ENCODE measurements at places on chromosomes 7 and 10.

DNA sequence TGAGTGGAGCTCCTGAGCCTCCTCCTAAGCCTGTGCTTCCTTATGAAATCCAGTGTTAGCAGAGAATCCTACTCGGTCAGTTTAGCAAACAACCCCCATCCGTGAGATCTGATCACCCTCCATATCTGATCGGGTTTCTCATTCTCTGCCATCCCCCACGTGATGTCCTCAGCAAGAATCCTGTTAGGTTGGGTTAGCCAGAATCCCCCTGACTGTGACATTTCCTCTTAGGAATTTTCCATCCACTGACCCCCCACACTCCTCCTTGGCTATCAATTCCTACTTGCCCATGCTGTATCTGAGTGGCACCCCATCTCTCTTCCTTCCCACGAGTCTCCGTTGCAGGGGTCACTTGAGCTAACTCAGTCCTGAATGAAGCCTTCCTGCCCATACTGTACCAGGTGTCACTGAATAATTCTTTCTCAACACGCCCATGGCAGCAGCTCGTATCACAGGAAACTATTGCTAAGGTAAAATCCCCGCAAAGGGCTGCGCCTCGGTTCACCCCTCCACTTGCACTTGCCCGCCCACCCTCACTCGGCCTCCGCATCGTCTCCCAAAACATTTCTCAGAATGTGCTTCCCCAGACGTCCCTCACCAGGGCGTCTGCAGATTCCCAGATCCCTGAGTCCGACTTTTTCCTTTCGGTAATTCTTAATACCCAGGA is 44.1 kb downstream of the MYOF start:
- DNase-seq = no peak

GRCh38 chr7:55066524-55066923 is 47.7 kb downstream of the EGFR start:
- DNase-seq = no peak

DNA sequence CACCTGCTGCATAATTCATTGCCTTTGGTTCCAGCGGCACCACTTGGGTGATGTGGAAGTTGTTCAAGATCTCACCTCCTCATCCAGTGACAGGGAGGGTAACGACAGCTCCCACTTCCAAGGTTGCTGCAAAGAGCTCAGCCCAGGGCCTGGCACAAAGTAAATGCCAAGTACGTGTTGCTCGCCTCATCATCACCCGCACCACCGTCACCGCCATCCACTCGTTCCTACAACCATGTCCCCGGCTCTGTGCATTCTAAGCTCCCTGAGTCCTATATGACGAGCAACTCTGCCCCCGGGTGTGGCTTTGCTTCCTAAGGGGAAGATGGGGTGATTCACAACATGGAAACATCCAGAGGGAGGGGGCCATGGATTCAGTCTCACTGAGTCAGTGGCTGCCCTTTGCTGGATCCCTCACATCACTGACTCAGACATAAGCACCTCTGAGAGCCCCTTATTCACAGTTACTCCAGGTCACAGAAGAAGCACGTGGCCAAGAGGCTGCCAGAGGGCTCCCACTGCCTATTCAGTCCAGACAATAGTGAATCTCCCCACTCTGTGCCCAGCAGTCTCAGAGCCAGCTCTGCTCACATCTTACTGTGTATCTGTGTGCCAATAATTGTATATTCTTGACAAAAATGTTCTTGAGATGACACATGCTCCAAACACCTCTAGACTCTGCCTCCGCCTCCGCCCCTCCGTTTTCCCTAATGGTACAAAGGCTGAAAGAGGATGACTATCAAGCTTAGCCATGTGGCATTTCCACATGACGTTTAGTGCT is 159.1 kb downstream of the GFRA1 start:
- DNase-seq = no peak

GRCh38 chr10:61844116-61844822 is 57.2 kb upstream of the ARID5B start:
- no peak for DNase-seq

- DNase-seq = no peak
Observed at GRCh38 chr10:123139521-123140163, 3.9 kb downstream of the HMX3 start.

DNA sequence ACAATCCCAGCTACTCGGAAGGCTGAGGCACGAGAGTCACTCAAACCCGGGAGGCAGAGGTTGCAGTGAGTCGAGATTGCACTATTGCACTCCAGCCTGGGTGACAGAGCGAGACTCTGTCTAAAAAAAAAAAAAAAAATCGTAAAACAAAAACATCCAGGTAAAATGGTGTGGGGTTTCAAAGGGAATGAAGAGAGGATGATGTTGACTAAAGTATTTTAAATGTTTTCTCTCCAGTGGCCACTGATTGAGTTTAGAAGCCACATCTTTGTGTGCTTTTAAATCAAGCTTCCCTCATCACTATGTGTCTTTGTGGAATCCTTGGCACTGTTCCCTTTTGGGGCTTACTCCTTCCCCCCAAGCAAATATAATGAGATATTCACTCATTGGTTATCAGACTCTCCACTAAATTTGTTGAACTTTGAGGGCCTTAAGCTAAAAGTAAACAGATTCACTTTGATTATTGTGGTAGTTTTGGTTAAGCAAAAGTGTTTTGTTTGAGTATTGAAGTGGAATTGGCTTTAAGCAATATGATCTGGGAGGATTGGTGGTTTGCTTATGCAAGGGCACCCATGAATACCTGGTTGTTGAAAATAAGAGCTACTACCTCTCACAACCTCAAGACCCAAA is 162.9 kb downstream of the CDK14 start:
- DNase-seq = no peak

- DNase-seq = no peak
Observed at GRCh38 chr7:126685018-126685573, 567.6 kb downstream of the GRM8 start.

- no peak for DNase-seq
Observed at GRCh38 chr7:16265863-16266458, 155.4 kb downstream of the CRPPA start.

DNA sequence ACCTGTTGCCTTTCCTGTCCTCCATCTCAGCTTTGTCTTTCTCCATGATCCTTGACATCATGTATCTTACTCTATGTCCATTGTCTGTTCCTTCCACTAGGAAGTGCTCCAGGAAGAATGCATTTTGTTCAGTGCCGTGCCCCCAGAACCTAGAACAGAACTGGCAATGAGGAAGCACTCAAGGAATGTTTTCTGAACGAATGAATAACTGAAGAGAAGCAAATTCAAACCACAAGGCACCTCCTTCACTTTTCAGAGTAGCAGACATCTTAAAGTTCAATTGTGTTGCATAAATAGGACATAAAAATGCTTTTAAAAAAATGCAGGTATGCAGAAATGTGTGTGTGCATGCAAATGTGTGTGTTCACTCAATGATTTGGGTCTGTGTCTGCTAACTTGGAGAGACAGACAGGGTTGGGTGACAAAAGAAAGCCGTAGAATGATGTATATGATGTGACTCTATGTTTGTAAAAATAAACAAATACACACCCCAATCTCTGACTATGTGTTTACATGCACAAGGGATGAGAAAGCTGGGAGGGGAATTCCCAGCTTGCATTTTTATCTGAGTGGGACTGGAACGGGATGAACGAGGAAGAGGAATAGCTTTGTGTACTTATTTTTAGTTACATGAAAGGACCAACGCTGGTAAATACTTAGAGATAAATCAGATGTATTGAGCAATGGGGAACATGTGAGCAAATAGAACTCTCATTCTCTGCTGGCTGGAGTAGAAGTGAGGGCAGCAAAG is 237.7 kb downstream of the FANK1 start:
- no peak for DNase-seq

DNA sequence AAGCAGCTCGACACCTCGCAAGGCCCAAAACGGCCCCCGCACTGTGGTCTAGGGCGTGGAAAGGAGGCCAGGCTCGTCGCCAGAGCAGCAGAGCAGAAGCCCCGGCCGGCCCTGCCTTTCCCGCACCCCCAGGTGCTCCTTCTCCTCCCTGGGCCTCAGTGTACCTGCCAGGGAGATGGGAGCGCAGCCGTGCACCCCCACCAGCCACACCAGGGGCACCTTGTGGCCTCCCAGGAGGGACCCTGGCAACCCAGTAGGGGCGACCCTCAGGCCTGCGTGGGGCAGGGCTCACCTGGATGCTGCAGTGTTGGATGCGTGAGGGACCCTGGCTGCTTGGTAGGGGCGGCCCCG is 9.5 kb downstream of the PDGFA start:
- no peak for DNase-seq

DNA sequence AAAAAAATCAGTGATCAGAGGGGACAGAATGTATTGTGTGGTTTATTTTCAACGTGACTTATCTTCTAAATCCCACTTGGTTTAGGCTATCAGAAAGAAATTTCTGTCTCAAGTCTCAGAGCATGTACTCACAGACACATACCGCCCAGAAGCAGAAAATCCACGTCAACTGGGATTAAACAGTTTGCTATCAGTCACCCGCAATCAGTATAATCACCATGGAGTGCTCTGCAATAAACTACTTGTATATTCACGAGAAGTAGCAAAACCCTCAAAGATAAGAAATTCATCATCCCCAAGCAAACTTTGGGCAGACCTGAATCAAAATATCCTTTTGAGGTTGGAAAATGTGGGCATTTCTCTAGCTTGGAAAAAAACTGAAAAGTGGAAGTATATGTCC is 259.1 kb downstream of the FGFR2 start:
- DNase-seq = no peak

- no peak for DNase-seq
Observed at GRCh38 chr7:42253316-42253715, 16.3 kb upstream of the GLI3 start.

GRCh38 chr10:130957423-130957822 is 354.1 kb downstream of the TCERG1L start:
- no peak for DNase-seq

- no peak for DNase-seq
Observed at GRCh38 chr7:92875173-92875572, 38.8 kb upstream of the CDK6 start.

GRCh38 chr10:86300399-86300925 is 66.1 kb downstream of the GRID1 start:
- no peak for DNase-seq

- DNase-seq = no peak
Observed at GRCh38 chr7:132471515-132471914, 104.8 kb downstream of the PLXNA4 start.

DNA sequence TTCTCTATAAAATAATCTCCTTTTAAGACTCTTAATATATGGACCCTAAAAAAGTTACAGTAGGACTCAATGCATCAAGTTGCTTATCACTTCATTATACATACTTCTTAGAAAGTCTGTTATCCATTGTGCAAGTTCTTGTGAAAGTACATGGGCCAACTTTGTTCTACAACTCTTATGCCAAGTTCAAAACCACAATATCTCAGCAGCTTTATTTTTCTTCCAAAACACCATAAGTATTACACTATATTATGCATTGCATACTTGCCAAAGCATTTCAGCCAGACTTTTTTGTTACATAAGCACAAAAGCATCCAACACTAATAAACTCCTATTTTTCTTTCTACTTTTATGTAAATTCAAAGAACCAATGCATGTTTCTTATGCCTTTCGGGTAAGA is 94.4 kb downstream of the AHR start:
- DNase-seq = no peak

DNA sequence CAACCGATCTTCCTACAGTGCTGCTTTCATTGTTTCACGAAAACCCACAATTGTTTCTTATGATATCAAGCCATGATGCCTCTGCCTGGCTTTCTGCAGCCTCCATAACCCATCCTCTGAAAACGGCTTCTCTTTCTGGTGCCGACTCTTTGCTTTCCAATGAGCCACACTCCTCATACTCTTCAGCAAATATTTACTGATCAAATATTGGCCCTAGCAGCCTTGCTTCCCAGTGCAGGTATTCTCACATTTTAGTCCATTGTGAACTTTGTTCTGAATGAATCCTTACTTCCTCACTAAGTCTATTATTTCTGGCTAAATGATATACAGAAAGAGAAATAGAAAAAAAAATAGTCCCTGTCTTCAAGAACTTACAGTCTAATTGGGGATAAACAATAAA is 35.5 kb downstream of the LAMB1 start:
- DNase-seq = no peak

GRCh38 chr10:67549390-67549789 is 146.6 kb downstream of the CTNNA3 start:
- no peak for DNase-seq

- no peak for DNase-seq
Observed at GRCh38 chr7:157544226-157544625, 207.4 kb downstream of the DNAJB6 start.

- no peak for DNase-seq
Observed at GRCh38 chr10:111392159-111392558, 315.3 kb downstream of the ADRA2A start.

DNA sequence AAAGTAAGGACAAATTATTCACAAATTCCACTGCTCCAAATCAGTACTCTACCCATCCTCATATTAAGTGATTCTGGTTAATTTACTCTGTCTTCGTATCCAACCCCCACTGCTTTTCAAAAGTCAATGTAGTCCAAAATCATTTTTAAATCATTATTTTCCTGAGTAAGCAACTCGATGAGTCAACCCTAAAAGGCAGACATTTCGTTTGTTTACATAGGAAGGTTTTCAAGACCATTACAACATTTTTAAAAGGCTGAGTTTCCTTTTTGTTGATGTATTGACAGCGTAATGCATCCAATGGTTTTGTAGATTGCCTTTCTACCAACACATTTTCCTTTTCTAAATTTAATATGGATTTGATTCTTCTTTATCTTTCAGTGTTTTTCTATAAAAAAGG is 523.0 kb upstream of the ANKRD30A start:
- no peak for DNase-seq

- DNase-seq = no peak
Observed at GRCh38 chr10:51273574-51273973, 199.3 kb downstream of the PRKG1 start.

DNA sequence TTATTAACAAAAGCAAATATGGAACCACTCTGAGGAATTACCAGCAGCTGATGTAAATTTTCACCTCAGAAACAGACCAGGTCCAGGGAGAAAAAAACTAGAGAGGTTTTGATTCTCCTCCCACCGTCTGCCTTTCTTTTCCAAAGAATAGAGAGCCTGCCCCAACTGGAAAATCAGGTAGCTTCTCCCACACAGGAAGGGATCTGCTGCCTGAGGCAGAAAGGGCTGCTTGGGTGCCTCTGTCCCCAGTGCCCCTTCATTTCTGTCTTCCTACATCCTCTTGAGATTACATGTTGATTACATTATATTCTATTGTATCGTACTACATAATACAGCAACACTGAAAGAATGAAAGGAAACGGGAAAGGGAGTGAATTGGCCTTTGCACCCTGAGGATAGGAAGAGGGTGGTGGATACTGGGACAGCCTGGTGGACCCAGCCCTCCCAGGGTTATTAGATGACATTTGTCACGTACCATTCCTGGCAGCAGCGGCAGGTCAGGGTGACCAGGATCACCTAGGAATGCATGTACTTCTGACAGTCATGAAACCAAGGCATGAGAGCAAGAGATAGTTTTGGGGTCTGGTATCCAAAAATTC is 8.9 kb downstream of the ST8SIA6 start:
- no peak for DNase-seq

Measured in NCI-H524 treated with DMSO at 0.1 percent for 48 hours (cell line).